Naive thymus-derived CD8-positive, alpha-beta T cell (primary cell): ENCODE measurements at places on chromosomes 11 and 22.

DNA sequence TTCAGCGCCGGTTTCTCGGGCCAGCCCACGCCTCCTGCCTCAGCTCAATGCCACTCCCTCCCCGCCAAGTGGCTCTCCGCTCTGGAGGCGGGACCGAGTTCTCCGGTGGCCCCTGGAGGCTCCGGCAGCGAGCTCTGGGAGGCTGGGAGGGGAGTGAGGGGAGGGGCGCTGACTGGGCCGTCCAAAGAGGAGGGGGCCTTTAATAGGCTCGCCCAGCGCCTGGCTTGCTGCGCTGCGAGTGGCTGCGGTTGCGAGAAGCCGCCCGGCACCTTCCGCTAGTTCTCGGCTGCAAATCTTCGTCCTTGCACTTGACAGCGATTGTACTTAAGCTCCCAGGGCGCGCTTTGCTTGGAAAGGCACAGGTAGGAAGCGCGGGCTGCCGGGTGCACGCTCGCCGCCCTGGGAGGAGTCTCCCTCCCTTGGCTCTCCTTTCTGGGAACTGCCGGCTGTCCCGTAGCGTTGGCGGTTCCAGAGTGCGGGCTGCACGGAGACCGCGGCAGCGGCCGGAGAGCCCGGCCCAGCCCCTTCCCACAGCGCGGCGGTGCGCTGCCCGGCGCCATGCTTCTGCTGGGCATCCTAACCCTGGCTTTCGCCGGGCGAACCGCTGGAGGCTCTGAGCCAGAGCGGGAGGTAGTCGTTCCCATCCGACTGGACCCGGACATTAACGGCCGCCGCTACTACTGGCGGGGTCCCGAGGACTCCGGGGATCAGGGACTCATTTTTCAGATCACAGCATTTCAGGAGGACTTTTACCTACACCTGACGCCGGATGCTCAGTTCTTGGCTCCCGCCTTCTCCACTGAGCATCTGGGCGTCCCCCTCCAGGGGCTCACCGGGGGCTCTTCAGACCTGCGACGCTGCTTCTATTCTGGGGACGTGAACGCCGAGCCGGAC, at the start of gene ADAMTS15:
Gene ADAMTS15 (plus strand): TSS at position 230 of the 894 bp plus-strand sequence. CDS start 329 bp downstream, at position 559.
- DNase-seq, result no peak

GRCh38 chr11:117613521-117613920, 183.5 kb downstream of the DSCAML1 start:
- no peak for DNase-seq

DNA sequence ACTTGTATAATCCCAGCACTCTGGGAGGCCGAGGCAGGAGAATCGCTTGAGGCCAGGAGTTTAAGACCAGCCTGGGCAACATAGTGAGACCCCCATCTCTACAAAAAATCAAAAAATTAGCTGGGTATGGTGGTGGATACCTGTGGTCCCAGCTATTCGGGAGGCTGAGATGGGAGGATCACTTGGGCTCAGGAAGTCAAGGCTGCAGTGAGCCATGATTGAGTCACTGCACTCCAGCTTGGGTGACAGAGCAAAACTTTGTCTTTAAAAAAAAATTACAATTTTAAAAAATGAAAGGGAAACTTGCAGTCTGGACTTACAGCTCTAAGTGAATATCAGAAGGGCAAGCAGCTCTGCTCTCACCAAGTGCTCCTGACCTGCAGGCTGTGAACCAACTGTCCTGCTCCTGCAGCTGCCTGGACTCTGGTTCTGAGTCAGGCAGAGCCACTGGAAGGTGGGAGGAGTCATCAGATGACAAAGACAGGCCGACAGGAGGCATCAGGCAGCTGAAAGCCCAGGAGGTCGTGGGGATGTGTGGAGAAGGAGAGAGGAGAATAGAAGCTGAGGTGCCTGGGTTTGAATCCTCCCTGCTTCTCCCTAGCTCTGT, 9.6 kb downstream of the SMTNL1 start:
- no peak for DNase-seq

DNA sequence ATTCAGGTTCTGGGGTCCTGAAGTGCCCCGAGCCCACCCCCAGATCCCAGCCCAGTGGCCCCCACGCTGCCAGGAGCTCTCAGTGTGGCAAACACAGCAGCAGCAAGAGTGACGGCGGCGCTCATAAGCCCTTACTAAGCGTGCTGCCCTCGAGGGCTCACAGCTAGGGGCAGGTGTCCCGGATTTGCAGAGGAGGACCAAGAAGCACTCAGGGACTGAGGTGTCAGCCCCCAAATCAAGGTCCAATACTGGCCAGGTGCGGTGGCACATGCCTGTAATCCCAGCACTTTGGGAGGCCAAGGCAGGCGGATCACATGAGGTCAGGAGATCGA, 25.4 kb downstream of the CELSR1 start:
- no peak for DNase-seq

DNA sequence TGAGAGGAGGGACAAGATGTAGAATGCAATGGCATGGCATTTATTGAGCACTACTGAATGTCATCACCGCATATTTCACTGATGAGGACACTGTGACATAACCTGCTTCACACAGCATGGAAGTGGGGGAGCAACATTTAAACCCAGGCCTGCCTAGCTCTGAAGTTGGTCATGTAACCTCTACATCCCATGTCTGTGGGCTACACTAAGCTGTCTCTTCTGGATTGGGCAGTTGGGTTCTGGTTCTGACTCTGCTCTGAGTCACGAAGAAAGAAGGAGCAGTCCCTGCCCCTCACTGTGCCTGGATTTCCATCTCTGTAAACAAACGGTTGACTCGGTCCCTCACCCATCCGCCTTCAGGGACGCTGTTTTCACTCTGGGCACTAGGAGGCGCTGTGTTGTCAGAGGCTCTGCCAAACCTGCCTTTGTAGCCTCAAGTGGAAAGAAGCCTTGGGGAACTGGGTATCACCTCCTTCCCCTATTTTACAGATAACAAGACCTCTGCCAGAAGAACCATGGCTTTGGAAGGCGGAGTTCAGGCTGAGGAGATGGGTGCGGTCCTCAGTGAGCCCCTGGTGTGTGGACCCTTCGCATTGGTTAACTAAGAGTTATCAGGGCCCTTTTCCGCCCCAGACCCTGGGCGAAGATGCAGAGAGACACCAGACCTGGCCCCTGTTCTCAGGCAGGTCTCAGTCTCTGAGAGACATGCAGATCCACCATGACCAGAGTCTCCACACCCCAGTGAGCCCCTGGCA, 12.7 kb upstream of the ARHGEF17 start:
- peak; percentile 65 for DNase-seq

GRCh38 chr22:37051391-37052385, at the start of gene KCTD17:
Gene KCTD17, plus strand, starts transcription at chr22:37051742. Its CDS starts 19 bp downstream, at chr22:37051761.
- DNase-seq, result peak; percentile 65

DNA sequence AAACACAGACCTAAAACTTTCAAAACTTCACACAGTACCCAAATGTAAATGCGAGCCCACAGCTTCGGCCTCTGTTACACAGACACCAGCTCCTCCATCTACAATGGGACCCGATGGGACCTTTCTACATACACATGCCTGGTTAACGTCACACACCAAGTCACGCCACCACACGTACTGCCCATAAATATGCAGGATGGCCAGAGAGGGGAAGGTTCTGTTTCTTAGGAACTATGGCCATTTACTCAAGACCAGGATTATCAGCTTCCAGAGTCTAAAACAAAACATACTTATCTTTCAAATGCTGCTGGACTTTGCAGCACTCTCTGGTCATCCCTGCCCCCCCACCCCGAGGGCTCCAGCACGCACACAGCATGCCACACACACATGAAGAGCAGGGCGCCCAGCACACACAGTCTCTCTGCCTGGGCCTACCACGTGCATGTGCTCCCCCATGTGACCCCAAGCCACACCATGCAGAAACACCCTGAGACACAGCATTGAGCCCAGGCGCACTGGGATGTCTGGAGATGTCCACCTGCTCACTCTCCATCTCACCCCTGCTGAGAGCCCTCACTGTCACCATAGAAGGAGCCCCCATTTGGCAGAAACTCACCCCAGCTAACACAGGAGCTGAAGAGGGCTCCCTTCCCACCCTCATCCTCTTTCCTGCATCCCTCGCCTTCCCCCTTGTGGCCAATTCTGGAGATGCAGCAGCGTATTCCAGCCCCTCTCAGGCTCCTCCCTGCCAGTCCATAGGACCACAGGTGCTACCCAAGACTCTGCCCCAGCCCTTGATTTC, 61.8 kb downstream of the SLC22A12 start:
- DNase-seq, result peak; percentile 65

DNA sequence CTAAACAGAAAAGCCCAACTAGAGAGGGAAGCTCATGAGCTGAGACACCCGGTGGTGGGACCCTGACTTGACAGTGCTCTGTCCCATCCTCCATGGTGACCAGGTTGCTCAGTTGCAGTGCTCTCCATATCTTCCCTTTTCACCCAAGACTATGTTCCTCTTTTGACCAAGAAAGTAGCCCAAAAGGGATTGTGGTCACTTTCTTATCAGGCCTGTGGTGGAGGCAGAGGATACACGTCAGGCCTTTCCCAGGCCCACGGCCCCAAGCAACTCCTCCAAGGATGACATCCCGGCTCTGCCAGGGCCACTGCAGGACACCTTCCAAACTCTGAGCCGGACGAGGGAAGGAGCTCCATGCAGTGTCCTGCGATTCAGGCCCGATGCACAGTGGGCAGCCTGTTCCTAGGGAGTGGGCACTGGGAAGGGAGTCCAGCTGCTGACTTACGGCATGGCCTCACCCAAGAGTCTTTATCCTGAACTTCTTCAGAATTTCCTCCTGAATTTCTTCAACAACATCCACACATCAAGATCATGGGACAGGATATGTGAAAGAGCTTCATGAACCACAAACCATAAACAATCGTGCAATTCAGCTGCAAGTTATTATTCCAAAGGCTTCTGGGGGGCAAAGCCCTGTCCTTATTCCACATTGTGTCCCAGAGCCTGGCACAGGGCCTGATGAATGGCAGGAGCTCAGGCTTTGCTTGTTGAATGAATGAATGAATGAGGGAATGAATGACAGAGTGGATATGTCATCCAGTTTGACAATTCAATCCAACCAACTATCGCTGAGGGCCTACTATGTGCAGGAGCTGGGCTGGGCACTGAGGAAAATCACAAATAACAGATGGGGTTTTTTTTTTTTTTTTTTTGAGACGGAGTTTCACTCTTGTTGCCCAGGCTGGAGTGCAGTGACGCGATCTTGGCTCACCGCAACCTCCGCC, 36.0 kb upstream of the MYH9 start:
- no peak for DNase-seq

GRCh38 chr11:13552784-13553183, 57.0 kb upstream of the PTH start:
- no peak for DNase-seq

DNA sequence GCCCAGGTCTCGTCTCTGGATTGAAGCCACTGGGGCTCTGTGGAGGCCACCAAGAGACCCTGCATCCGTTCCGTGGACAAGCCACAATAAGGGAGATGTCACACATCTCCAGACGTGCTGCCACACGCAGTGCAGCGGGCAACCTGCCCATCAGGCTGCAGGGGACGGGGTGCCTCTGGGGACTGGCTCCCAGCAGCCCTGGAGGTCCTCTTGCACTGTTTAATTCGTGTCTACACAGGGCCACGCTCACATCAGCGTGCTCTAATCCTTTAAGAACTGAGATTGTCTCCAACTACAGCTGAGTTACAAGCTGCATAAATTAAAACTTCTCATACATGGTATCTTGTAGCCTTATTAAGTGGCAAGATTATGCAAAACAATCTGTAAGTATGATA, 1232.2 kb downstream of the BRD1 start:
- DNase-seq, result no peak

DNA sequence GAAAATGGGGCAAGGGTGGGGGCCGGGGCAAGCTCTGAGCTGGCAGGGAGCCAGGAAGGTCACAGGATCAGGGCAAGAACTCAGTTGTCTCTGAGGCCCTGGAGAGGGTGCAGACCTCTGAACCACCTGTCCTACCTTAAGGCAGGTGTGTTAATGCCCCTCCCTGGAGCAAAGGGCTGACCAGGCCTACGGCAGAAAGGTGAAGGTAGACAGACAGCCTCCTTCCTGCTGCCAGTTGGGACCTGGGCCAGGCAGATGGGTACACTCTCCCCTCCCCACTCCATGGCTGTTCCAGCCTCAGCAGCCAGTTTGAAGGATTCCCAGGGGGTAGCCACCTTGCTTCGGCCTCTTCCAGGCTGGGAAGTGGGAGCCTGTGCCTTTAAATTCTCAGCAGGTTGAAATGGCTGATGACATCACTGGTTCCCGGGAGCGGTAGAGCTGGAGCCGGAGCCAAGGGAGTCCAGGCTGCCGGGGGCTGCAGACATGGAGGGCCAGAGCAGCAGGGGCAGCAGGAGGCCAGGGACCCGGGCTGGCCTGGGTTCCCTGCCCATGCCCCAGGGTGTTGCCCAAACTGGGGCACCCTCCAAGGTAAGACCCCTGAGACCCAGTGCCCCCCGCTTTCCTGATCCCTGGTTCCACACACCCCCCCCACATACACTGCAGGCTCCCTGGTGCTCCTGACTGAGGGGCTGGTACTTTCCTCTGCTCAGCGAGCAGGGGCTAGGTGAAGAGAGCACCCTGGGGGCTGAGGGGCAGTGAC, at the start of gene INPP5J:
Gene INPP5J (plus strand): TSS at position 435 of the 760 bp plus-strand sequence. CDS start 49 bp downstream, at position 484.
- no peak for DNase-seq

DNA sequence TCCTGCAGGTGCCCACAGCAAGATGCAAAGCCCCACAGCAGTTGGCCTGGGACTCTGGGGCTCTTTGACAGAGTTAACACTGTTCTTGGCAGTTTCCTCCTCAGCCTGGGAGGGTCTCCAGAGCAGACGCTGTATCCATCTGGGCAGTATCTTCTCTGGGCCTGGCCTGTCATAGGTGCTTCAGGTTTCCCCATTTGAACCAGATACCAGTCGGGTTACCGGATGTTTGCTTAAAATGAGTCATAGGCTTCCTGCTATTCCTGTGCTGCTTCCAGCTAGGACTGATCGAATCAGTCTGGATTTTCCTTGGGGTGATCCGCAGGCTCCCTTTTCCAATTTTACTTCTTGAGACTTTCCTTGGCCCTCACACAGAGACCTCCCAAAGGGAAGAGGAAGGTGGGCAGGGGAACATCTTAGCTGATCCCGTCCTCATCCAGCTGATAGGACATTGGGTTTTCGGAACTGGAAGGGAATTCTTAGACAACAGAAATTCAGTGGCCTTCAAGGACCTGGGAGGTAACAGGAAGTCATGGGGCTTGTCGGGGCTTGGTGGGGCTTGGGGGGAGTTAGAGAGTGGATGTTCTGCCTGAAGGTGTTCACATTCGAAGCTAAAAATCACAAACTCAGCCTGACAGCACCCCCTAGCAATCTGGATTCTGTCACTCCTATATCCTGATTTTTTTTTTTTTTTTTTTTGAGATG, 2.4 kb upstream of the RANGAP1 start:
- no peak for DNase-seq

- peak; percentile 56 for DNase-seq
Observed at GRCh38 chr11:64226507-64227051, 505 bp downstream of the NUDT22 start.

GRCh38 chr11:76047231-76047630, 159.1 kb downstream of the WNT11 start:
- DNase-seq, result no peak

- peak; percentile 56 for DNase-seq
Observed at GRCh38 chr22:45284705-45285262, at the start of gene UPK3A. Gene UPK3A, plus strand, starts transcription at chr22:45284949. Its CDS starts 65 bp downstream, at chr22:45285014.
